ENCODE measurements at places on chromosomes 2 and 18.

DNA sequence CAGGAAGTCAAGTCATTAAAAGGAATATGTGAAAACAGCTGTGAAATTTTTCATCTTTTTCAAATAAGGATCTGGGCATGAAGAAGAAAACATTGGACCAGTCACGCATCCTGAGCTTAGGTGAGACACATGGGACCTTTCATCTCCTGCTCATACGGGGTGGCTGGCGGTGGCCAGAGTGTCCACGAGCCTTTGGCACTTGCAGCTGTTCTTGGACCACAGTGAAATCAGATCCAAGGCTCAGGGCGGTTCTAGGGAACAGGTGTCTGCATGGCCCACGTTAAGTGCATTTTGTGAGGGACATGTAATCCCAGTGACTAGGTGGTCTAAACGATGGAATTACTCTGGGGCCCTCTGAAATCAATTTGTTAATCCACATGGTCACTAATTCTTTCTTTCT lies 212.7 kb upstream of the COPS8 start:
- no peak for DNase-seq

DNA sequence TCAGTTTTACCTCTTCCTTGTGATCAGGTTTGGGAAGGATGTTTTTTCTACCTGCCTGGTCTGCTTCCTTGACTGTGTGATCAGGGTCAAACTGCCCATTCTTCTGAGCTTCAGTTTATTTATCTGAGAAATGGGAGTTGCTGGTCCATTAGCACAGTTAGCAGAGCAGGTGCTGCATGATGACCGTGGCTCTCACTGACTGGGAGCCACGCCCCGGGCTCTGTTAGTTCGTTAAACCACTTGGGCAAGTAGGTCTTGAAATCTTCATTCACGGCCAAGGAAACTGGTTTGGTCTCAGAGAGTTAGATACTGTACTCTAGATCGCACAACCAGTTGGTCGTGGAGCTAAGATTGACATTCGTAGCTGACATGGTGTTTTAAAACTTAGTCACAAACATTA lies 41.7 kb downstream of the INPP5D start:
- no peak for DNase-seq

DNA sequence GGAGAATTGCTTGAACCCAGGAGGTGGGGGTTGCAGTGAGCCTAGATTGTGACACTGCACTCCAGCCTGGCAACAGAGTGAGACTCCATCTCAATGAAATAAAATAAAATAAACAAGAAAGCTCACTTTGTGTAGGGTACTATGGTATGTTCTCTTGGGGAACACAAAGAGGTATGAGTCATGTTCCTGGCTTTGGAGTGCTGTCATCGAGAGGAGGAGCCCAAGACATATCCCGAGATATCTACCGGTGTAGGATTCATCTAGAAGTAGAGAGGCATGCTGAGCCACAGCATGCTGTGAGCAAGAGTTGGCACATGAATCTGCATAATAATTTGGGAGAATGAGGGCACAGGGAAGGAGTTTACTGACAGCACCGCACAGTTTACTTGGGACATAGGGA lies 244.9 kb upstream of the EPHA4 start:
- no peak for DNase-seq

DNA sequence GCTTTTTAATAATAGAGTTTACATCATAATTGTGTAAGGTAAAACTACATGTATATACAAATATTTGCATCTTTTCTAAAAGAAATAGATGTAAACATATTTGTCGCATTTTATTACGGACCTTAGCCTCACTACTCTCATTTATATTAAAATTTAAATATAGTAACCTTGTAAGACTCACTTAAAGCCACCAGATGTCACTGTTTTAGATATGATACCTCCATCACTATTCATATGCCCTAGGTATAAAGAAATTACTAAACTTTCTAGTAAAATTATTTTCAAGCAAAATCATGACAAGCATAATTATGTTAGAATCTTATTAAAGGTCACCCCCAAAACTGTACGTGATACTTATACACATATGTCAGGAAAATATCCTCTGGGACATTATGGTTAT lies 674.3 kb upstream of the REG3G start:
- DNase-seq, result no peak

DNA sequence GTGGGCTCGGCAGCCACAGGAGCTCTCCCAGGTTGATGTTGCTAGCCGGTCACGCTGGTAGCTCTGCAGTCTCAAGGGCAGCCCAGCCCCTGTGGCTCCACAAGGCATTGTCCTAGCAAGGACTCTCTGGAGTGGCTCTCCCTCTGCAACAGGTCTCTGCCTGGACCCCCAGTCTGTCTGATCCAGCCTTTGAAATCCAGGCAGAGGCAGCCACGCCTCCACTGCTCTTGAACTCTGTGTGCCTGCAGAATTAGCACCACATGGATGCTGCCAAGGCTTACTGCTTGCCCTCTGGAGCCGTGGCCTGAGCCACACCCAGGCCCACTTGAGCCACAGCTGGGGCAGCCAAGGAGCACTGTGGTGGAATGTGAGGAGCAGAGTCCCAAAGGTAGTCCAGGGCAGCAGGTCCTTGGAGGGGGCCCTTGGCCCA lies 43.0 kb upstream of the FAHD2A start:
- no peak for DNase-seq

DNA sequence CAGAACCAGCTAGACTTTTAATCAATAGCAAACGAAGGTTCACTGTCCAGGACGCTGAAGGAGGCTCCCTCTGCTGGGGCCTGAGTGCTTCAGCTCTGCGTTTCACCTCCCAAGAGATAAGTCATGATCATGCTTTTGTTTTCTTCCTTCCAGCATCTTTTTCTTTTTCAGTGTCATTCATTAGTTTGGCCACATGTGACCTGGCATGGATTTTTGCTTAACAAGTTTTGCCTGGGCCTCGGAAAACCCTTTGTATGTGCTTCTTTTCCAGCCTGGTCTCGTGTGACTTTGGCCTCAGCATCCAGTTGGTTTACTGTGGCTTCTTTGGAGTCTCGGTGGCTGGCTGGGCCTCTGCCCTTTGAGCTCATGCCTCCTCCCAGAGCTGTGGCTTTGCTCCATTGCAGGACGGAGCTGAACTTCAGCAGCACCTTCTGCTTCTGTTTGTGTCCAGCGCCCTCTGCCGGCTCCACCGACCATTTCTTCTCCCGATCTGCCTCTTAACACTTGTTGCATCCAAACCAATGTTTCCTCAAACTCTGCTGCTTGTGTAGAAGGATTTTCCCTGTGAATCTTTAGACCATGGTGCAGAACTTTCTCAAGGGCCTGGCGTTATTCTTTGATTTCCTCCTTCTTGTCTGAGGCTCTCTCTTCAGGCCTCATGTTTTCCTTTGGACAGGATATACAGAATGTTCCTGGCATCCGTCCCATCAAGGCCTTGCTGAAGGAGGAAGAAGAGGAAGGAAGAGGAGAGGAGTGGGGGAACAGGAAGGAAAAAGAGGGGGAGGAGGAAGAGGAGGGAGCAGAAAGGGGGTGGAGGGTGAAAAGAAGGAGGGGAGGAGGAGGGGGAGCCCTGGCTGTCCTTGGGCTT lies 23.6 kb upstream of the HES6 start:
- DNase-seq, result peak; percentile 57

- no peak for DNase-seq
These were observed 38.1 kb downstream of the ATOH8 start for GRCh38 chr2:85791704-85792565.

GRCh38 chr2:85393836-85394235 lies 16.3 kb downstream of the CAPG start:
- DNase-seq, result no peak

GRCh38 chr2:215441560-215442400 lies 5.9 kb upstream of the FN1 start:
- no peak for DNase-seq

DNA sequence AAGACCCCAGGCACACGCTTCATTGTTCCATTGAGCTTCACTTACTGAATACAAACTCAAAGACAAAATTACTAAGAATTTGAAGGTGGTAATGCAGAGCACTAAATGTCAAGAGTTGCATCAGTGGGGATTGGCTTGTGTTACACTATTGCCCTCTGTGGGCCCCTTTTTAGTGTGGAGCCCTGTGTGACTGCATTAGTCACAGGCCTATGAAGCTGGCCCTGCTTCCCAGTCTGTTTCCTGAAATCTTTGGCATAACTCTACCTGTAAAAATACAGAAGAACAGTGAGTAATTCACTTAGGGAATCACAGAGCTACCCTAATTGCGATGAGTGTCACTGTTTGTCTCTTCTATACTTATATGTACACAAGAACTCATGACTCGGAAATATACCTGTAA lies 40.0 kb upstream of the STPG4 start:
- DNase-seq, result no peak

GRCh38 chr2:45177870-45178269 lies 168.6 kb upstream of the SIX2 start:
- peak; percentile 91 for DNase-seq

- no peak for DNase-seq
These were observed 230.7 kb downstream of the AFF3 start for GRCh38 chr2:99911736-99912135.

- DNase-seq, result no peak
These were observed 13.3 kb downstream of the DSC1 start for GRCh38 chr18:31149351-31149750.

DNA sequence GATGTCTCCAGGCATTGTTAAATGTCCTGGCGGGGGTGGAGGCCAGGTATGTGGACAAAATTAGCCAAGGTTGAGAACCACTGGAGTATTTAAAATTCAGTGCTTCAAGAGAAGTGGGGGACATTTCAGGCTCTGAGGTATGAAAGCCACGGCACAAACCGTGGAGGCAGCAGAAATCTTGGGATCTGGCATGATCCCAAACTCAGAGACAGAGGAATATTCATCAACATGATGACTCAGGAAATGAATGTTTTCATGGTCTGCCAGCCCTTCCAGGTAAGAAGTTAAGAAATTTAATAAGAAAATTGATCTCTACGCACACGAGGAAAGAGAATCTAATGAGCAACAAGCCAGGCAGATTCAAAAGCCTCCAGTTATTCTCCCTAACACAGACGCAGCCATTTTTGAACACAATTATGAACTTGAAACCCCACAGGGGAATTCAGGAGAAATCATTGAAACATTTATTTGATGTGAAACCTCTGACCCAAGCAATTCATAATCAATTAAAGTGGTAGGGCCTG lies 11.3 kb upstream of the GRP start:
- DNase-seq, result no peak

GRCh38 chr2:9422321-9423099 lies 818 bp downstream of the ITGB1BP1 start:
- no peak for DNase-seq

GRCh38 chr2:233936089-233936488 lies 18.9 kb downstream of the TRPM8 start:
- no peak for DNase-seq

DNA sequence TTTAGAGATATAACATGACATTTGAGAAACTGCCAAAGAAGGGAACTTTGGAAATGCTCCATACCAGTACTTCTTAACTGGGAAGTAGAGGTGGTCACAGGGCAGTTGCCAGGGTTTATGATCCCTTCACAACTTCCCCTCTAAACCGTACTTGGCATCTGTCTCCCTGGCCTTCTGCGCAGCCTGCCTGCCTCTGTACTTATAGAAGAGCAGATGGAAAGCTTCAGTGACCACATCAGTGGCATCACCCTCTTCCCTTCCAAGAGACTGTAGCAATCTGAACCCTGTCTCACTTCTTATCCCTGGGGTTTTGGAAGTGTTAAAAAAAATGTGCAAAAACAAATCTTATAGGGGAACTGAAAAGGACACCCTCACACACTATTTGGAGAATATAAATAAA lies 64.1 kb downstream of the EIF2AK3 start:
- no peak for DNase-seq

DNA sequence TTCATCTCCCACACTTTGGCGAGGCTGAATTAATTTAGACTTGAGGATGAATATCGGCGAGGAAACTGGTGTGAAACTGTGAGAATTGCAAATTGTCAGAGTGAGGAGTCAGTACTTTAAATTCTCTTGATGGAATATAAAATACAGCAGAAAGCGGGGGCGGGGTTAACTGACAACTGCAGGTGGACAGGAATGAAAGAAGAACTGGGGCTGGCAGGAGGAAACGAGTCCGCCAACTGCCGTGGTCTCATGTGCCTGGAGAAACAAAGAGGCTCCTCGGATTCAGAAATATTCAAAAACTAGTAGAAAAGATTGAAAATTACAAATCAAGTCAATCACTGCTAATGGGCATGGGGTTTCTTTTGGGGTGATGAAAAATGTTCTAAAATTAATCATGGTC lies 44.3 kb downstream of the MOGAT1 start:
- no peak for DNase-seq

GRCh38 chr2:179790235-179791217 lies 70.9 kb downstream of the ZNF385B start:
- DNase-seq, result no peak

GRCh38 chr18:53747663-53748160 lies 476.8 kb downstream of the MBD2 start:
- no peak for DNase-seq

- DNase-seq, result no peak
These were observed 238.3 kb downstream of the ATAD2B start for GRCh38 chr2:23688486-23689130.

DNA sequence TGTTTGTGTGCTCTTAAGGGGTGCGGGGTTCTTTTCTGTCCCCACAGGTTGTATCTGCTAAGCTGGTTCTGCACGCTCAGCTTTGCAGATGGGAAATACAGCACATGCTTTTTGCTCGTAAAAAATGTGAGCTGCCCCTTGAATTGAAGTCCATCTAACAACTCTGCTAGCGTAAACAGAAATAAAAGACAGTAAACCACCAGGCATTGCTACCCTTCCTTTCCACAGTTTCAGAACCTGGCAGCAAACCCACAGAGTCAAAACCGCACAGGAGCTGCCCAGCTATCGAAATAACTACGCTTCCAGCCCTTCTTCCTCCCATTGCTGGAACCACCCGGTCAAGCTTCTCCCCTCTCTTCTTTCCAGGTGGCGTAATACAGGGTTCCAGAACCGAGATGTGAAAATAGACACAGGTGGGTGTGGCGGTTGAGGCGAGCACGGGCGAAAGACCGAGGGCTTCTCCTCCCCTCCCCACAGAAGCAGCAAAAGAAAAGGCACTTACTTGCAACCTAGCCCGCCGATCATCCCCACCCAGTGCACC lies 479 bp downstream of the SCN9A start:
- no peak for DNase-seq

DNA sequence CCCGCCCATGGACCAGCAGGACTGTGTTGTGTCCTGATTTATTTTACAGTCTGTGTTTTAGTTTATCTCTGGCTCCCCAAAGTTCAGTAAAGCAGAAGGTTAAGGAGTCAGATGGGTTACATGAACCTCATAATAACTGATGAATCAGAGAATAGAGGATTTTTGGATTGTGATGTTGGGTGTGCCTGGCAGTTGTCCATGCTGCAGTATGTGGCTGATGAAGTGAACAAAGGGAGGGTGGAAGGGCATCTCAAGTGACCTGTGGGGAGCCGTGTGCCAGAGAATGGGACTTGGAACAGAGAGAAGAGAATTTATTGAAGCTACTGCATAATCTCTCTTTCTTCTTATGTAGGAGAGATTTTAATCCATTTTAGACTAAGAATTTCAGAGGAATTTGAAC lies 145.5 kb downstream of the MAP4K4 start:
- no peak for DNase-seq

GRCh38 chr2:42032224-42032620 lies 15.6 kb upstream of the PKDCC start:
- DNase-seq, result no peak

- DNase-seq, result no peak
These were observed 102.6 kb downstream of the CDK15 start for GRCh38 chr2:201908901-201909300.

GRCh38 chr18:76339246-76339620 lies 155.8 kb downstream of the ZNF516 start:
- DNase-seq, result no peak
